ENCODE measurements at places on chromosomes 5 and 9.
A peak's percentile ranks its signal among the peaks of the same experiment; 100 is the strongest.

GRCh38 chr5:158534203-158534602 lies 565.5 kb downstream of the EBF1 start:
- DNase-seq = no peak

- DNase-seq = no peak
Measured at GRCh38 chr9:138058181-138058580, 180.6 kb downstream of the CACNA1B start.

- DNase-seq = peak; percentile 51
Measured at GRCh38 chr5:36688722-36689121, 82.3 kb downstream of the SLC1A3 start.

GRCh38 chr5:131212471-131213021 lies 41.8 kb downstream of the LYRM7 start:
- DNase-seq = peak; percentile 32

- no peak for DNase-seq
Measured at GRCh38 chr5:172906888-172907287, 52.3 kb upstream of the RPL26L1 start.

- no peak for DNase-seq
Measured at GRCh38 chr5:10668697-10669096, 92.3 kb downstream of the DAP start.

GRCh38 chr9:89877051-89878002 lies 272.5 kb downstream of the GADD45G start:
- no peak for DNase-seq

GRCh38 chr5:127936439-127936972 lies 147.1 kb upstream of the SLC12A2 start:
- DNase-seq = no peak

GRCh38 chr9:98256756-98257155 lies 1.3 kb upstream of the TBC1D2 start:
- peak; percentile 50 for DNase-seq

GRCh38 chr5:65151614-65152013 lies 330.1 kb downstream of the ADAMTS6 start:
- no peak for DNase-seq

DNA sequence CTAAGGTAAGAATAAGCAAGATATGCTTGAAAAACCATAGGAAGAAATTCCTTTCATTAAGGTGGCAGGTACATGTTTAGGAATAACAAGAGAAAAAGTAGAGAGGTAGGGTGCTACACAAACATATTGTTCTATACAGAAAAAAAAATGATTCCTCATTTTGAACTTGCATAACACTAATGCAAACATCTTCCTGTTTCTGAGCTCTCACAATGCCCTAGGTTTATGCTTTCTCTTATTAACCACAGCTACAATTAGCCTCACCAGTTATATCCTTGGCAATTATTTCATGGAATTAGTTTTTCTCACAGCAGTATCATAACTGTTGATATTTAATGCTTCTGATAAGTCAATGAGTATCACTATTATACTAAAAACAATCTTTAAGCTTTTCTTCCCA lies 20.7 kb downstream of the CEMIP2 start:
- peak; percentile 6 for DNase-seq

DNA sequence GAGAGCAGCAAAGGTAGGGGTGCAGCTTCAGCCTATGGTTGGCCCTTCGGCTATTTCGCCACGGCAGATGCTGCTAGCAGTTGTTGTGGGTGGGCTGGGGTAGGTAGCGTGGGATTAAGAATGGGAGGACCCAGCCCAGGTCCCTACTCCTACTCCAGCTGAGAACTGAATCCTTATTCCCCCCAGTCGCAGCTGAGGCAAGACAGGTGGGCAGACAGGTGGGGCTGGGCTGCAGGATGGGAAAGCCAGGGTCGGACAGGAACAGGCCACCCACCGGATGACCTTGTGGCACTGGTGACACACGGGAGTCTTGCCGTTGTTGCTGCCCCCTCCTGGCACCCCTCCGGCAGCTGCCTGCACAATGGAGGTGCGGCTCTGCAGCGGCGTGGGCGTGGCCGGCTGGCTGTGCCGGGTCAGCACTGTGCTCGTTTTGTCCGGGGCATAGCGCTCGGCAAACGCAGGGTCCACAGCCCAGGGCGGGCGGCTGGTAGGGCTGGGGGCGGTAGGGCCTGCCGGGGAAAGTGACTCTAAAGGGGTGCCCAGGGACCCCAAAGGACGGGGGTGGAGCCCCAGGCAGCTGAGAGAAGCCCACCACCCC lies 8.2 kb downstream of the PDLIM7 start:
- DNase-seq = no peak

GRCh38 chr9:81690251-81690851 lies 1.0 kb upstream of the TLE1 start:
- DNase-seq = no peak

GRCh38 chr5:35561396-35561795 lies 56.3 kb upstream of the SPEF2 start:
- no peak for DNase-seq

DNA sequence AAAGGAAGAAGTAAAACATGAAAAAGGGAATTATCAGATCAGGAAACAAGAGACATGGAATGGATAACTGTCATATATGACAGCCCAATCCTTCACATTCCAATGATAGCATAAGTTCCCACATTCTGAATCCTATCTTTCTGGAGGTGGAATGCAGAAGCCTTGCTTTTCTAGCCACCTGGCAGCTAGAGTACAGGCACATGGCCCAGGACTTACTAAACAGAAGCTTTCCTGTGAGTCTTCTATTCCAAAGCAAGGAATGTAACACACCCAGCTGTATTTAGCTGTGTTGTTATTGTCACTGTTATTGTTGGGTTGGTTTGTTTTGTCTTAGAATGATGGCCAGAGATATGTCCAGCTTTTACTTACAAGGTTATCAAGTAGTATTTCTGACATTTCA lies 780.5 kb upstream of the ZNF608 start:
- no peak for DNase-seq

- peak; percentile 37 for DNase-seq
Measured at GRCh38 chr5:42807722-42808447, 3.8 kb downstream of the SELENOP start.

- peak; percentile 75 for DNase-seq
Measured at GRCh38 chr9:109974143-109974917, 194.3 kb downstream of the PALM2AKAP2 start.

DNA sequence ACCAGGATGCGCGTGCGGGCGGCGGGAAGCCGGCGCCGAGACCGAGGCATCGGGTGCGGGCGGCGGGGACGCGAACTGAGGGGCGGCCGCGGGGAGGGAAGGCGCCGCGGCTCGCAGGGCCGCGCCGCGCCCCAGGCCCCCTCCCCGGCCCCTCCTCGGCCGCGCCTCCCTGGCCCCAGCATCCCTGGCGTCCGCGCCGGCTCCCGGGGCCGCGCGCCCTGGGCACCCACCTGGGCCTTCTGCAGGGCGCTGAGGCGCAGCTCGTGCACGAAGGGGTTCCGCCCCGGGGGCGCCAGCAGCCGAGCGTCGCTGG lies 324 bp downstream of the LPCAT1 start:
- DNase-seq = no peak

- no peak for DNase-seq
Measured at GRCh38 chr5:3430691-3431090, 164.9 kb upstream of the IRX1 start.

GRCh38 chr5:181100121-181100875 lies 30.7 kb downstream of the OR2V1 start:
- DNase-seq = no peak

DNA sequence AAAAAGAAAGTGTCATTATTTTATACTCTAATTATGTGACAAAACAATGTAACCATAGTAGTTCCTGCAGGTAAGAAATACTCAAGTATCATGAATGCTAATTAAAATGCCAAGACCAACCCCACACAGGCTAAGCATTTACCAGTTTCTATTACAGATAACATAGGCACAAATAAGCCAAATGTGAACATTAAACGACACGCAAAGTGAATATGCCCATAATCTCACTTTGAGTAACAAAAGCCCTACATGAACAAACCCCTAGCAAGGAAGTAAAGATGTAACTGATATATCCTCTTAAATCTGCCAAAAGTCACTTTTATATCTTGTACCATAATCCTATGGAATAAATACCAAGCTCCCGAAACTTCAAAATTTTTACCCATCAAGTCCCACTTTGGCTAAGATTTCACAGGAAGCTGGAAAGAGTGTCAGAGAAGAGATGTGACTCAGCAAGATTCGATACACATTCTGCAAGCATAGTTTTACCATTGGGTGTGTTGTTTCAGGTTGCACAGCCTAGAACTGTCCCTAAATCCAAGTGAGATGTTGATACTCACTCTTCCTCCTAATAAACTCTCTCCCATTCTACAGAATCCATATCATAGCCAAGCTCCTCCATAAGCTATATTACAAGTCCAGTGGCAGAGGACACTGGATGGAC lies 28.8 kb downstream of the TRPM6 start:
- DNase-seq = no peak

- DNase-seq = no peak
Measured at GRCh38 chr5:120419127-120419526, 45.0 kb upstream of the PRR16 start.

DNA sequence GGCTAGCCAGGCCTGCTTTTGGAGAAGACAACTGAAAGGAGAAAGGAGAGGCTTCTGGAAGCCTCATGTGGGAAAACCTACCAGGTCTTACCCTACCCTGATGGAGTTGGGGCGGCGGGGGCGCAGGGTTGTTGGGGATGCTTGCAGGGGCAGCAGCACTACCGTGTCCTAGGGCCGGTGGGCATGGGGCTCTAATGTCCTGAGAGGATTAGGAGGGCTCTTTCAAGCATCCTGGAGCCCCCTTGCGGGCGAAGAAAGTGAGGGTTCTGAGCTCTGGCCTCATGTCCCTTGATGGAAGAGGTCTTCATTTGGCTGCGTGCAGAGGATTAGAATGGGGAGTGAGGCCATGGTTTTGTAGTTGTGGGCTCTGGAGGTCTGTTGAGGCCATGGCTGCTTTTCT lies 86.9 kb upstream of the PITX1 start:
- no peak for DNase-seq

GRCh38 chr9:134433909-134434882 lies 107.9 kb downstream of the RXRA start:
- DNase-seq = no peak

Measured in suppressor macrophage (primary cell).